RPMI8226 (cell line): ENCODE measurements at places on chromosomes 3 and 15.

DNA sequence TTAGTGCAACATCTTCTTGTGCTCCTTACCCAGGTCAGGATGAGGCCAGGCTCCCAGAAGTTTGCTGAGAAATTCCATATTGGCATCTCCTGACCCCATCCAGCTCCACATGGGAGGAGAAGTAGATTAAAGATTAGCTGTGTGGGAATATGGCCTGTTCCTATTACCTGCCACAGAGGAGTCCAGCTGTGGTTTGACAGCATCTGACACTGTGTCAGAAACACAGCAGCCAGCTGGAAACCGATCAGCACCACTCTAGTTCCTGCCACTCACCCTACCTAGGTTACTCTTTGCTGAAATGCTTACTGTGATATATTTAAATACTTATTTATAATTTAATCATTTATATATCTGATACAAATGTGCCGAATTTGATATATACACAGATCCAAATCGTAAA, 260.3 kb downstream of the FEZF2 start:
- no peak for DNase-seq

- no peak for DNase-seq
Measured at GRCh38 chr3:113758389-113759024, 11.7 kb downstream of the ATP6V1A start.

DNA sequence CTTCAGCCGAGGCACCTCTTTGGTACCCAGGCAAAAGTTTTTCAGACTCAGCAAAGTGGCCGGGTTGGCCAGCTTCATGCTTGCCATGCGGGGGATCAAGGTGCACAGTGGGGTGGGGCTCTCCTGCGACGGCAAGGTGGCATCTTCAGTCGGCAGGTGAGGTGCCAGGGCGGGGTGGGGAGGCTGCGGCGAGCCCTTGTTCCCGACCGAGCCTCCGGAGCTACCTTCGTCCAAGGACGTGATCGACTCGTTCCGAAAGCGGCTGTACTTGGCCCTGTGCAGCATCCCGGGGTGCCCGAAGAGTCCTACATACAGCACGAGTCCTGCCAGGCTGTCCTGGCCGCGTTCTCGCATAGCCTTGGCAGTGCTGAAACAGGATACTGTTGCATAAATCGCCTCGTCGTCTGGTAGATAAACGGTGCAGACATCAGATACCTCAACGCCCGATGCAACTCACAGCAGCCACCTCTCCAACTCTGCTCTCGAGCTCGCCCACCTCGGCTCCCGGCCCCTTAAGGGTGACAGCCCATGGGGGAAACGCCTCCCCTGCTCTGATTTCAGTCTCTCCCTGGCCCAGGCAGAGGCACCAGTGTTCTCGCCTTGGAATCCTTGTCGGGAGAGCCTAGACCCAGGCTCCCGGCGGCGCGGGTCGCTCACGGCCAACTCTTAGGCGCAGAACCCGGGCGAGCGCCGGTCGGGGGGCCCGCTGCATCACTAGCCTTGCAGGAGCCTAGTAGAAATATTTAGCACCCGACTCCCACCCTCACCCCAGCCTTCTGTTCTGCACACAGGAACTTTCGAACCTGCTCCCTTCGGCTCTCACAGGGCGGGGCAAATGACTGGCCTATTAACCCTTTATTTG, 826 bp downstream of the SHC4 start:
- no peak for DNase-seq

DNA sequence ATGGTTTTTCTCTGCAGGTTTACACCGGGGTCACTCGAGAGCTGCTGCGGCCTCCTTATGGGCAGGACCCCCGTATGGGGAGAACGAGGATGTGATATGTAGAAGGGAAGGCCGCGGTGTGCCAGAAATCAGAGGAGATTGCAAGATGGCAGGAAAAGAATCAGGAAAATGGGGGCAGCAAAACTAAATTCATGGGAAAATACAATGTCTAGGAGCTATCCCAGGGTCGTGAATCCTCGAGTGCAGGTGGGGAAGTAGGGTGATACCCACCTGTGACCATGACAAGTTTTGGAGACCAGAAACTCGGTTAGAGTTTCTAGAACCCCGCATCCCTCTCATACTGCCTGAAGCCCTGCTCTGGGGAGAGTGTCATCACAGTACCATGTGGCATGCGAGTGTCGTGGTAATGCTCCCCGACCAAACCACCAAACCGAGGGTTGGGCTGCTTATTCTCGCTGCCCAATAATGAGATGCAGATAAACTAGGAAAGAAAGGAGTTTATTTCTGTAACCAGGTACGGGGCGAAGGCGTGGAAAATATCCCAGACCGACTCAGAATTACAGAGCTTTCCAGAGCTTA, 781 bp downstream of the TRNT1 start:
- DNase-seq: peak; percentile 40

DNA sequence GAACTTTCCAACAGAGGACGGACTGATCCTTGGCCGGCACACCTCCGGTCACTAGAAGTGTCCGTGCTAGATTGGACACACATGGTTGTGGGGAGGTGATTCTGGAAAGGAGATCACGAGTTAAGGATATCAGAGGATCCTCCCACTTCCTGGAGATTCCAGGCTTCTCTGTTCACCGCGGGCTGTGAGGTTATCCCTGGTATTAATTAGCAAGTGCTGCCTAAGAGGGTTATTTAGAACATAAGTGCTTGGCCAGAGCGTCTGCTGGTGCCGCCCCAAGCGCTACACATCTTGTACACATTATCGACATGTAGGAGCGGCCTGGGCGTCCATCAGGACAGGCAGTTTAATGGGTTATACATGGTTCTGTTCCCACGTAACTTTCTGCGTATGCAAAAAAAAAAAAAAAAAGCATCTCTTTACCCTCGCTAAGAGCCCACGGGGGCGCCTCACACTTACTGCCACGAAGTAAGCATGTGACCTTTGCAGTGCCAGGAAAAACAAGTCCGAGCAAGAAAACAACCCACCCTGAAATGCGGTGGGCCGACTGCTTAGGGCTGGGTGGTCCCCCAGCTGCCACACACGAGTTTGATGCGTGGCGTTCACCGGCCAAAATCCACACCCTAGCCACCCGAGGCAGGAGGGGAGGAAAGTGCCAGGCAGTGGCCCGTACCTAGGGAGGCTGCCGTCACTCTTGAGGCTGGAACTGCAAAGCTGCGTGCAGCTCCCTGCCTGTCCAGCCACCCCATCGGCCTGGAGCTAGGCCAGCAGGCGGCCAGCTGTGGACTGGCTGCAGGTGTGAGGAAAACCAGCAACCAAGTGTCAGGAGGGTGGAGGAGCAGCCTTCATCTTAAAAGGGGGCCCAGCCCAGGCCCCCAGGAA, 78.0 kb downstream of the CPN2 start:
- no peak for DNase-seq

DNA sequence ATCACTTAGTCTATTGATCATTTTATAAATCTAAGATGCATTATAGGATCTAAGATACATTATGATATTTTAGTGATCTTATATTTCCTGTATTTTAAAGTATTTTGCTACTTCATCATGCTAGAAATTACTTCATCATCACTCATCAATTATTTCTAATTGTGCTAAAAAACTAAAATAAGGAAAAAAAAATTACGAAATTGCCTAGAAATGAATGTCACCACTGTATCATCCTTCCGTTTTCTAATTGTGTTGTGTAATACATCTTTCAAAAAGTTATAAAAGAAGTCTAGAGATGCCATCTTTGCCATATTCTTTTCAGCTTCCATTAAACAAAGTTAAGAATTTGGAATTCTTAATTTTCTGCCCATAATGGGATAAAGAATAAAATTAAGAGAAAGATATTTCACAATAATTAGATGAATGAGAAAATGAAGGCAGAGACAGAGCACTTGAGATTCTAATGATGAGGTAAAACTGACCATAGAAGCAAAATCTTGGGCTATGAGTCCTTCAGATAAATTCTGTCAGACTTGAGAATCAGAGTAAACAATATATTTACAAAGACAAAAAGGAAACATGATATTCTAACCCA, 48.8 kb downstream of the ALDH1A2 start:
- no peak for DNase-seq

GRCh38 chr15:88509321-88509720, 37.2 kb downstream of the DET1 start:
- peak; percentile 12 for DNase-seq

DNA sequence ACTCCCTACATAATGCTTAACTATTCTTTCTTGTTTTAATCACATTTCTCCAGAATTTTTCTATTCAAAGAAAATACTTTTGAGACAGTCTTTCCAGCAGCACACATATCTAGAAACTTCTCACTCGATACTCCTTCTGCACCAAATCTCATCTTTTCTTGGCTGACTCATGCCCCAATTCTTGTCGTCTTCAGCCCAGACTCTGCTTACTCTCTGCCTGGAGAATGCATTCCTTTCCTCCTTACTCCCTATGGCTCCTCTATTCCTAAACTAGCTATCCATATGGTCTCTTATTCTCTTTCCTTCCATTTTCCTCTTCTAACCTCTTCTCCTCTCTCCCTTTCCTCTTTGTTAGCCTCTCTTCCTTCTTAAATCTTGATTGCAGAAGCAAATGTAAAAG, 158.7 kb downstream of the GBE1 start:
- DNase-seq: no peak

GRCh38 chr15:49674370-49674769, 53.5 kb downstream of the DTWD1 start:
- no peak for DNase-seq

DNA sequence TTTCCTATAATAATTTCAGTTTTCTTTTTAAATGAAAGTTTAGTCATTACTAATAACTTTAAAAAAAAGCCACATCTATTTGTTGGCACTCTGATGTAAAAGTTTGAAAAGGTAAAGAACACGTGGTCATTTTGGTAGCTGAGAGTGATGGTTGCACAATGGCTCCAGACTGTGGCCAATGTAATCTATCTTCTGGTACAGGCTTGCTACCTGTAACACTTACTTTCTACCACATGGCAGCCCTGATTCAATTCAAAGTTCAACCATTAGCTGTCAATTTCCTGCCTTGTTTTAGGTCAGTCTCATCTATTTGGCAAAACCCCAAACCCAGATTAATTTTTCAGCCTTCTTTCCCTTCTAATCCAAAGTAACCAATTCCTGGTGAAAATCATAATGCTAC, 126.1 kb downstream of the TUSC7 start:
- no peak for DNase-seq

- no peak for DNase-seq
Measured at GRCh38 chr3:74443102-74443501, 171.4 kb downstream of the CNTN3 start.

- no peak for DNase-seq
Measured at GRCh38 chr15:78369161-78369560, 29.0 kb downstream of the CRABP1 start.
